Sigmoid colon (tissue), 7 donors: ENCODE measurements at places on chromosomes 12 and 14.

GRCh38 chr14:105050551-105050897 is 14.7 kb downstream of the GPR132 start:
- peak; percentile 63 for DNase-seq

GRCh38 chr12:16154990-16155389 is 122.5 kb downstream of the SLC15A5 start:
- no peak for DNase-seq

DNA sequence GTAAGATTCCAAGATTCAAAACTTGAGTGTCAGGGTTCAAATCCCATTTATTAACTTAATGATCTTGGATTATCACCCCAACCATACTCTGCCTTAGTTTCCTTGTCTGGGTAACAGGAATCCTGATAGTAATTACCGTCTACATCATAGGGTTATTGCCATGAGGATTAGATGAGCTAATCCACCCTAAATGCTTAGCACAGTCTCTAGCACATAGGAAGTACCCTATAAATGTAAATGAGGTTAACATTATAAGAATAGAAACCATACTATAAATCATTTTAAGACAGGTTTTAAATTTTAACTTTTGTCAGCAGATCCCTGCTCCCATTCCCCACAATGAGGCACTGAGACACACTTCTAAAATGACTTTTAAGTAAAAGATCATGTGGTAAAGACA is 36.5 kb downstream of the DBX2 start:
- DNase-seq = no peak

DNA sequence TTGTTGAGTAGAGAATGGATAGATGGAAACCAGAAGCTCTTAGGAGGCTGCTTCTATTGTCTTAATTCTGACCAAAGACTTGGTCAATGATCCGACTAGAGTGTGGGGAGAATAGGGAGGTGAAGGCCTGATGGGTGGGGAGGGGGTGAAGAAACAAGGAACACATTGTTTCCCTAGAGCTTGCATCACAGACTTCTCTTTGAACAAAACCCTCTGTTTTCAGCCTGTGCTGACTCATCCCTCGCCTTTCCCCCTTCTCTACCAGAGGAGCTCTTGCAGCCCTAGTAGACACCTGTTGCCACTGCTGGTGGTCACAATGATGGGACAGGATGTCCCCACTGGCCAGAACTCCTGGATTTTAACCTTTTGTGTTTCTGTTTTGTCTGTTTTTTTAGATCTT is 46.8 kb upstream of the CISTR start:
- no peak for DNase-seq
